ENCODE measurements at places on chromosomes 5 and 9.

- no peak for DNase-seq
Measured at GRCh38 chr9:96874947-96875460, 20.7 kb upstream of the ZNF782 start.

- DNase-seq, result no peak
Measured at GRCh38 chr9:106954558-106954957, 91.6 kb downstream of the ZNF462 start.

DNA sequence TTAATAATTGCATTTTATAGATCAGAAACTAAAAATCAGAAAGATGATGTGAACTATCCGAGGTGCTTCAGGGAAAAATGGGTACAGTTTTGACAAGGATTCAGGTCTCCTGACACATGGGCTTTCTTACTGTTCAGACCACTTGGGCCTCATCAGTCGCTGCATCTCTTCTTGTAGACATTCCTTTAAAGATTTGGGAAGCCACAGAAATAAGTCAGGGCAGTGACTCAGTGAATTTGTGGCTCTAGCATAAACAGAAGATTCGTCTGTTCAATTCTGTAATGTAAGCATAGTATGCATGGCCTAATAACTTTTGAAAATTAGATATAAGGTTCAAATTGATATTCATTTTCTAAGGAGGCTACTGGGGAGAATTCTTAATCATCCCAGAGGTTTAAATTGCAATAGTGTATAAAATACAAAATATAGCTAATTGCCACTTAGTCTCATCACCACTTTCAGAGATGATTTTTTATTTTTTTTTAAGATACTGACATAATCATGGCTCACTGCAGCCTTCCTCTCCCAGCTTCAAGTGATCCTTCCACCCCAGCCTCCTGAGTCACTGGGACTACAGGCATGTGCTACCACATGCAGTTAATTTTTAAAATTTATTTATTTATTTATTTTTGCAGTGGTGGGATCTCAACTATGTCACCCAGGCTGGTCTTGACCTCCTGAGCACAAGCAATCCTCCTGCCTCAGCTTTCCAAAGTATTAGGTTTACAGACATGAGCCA is 48.9 kb downstream of the RASEF start:
- DNase-seq, result no peak

DNA sequence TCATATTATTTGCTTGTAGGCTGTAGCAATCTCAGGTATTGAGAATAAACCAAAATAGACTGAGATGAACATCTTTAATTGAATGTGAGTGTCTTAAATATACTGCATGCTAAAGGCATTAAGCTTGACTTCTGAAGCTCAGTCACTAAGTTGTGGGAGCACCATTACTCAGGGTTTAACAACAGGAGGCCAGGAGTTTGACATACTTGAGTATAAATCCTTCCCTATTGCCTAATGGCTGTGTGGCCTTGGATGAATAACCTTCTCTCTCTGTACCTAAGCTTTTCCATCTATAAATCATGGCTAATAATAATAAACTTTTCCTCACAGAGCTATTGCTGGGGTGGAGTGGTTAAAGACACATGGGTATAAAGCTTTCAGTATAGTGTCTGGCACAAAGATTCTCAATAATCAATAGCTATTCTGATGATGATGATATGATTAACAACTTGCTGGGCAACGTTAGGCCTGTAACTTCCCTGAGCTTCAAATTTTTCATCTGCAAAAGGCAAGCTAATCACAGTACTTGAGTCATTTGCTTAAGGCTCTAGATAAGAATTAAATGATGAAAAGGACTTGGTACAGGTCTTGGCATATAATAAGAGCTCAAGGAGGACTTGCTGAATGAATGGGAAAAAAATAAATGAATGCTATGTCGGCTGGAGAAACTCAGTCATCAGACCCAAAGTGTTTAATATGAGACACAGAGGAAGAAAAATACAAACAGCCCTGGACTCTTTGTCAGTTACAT is 174.0 kb upstream of the IL12B start:
- DNase-seq, result no peak

- no peak for DNase-seq
Measured at GRCh38 chr5:145180371-145180770, 654.8 kb downstream of the PRELID2 start.

- no peak for DNase-seq
Measured at GRCh38 chr5:30343707-30344106, 849.8 kb upstream of the CDH6 start.
